ENCODE measurements at places on chromosomes 2 and 18.
A peak's percentile ranks its signal among the peaks of the same experiment; 100 is the strongest.

DNA sequence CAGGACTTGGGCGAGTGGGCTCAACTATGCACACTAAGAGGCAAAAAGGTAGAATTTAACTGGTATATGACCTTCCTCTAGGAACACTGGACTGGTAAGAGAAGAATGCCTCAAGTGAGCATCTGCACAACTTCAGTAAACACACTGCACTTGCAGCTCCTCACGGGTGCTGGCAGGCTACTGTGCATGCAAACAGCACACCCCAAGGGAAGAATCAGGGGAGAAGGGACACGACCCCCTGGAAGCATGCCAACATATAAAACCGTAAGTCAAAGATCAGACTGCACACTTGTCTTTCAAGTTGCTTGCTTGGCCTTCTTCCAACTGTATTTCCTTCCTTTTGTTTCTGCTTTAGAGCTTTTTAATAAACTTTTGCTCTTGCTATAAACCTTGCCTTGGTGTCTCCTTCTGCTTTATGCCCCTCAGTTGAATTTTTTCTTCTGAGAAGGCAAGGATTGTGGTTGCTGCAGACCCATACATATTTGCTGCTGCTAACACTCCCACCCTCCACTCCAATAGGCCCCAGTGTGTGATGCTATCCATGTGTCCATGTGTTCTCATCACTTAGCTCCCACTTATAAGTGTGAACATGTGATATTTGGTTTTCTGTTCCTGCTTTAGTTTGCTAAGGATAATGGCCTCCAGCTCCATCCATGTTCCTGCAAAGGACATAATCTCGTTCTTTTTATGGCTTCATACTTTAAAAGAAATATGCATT, 263.7 kb upstream of the SPOPL start:
- no peak for DNase-seq

DNA sequence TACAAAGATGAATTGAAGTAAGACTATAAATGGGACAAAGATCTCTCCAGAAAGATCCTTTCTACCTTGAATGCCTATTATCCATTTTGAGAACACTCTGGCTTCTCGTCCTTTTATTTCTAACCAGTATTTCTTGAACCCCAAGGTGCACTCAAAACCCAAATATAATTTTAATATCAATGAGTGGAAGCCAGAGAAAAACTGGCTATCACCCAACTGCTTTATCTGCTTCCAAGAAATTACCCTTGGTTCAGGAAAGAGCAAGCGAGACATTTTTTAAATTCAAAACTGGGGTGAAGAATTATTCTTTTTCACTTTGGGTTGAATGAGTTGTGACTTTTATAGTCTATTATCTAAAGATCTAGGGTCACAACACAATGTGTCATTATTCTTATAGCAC, 221.3 kb downstream of the PTH2R start:
- no peak for DNase-seq

- DNase-seq = peak; percentile 26
These were observed 37.5 kb upstream of the ZBTB7C start for GRCh38 chr18:48446582-48447225.

- DNase-seq = no peak
These were observed 36.5 kb upstream of the TNFRSF11A start for GRCh38 chr18:62288665-62289008.

GRCh38 chr2:109231996-109232705, 103.1 kb downstream of the SH3RF3 start:
- DNase-seq = no peak

DNA sequence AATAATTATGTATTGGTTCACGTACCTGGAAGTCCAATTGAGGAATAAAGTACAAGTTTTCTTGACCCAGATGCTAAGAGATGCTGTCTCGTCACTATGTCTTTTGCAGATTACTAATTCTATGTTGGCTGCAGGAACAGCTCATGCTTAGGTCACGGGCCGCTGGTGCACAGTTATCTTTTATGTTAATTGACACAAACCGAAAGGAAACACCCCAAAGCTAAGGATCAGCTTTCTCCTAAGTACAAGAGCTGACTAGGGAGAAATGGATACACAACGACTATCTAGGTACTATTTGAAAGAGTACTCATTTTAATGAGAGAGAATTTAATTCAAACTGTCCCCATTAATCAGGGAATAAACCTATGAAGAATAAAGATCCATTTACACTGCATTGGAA, 217.7 kb upstream of the SLC35G4 start:
- DNase-seq = no peak

DNA sequence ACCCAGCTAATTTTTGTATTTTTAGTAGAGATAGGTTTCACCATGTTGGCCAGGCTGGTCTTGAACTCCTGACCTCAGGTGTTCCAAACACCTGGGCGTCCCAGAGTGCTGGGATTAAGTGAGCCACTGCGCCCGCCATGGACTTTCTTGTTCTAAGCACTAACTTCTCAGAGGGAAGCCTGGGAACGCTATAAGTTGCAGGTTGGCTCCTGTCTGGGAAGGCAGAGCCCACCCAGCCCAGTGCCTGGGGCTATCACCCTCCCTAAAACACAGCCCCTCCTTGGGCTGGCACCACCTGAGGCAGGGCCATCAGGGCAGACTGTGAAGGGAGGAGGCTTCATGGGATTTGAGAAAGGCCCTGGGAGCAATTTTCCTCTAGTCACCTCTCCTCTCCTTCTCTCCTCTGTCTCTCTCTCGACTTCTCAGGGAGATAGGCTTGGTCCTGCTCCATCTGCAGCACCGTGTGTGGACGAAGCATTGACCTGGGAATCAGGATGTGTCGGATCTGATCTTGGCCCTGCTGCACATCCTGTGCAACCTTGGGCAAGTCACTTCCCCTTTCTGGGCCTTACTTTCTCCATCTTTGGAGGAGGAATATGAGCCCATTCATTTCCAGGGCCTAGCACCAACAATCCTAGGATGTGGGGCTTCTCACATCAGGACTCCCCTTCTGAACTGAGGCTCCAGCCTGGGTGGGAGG, 10.9 kb downstream of the PSD4 start:
- DNase-seq = no peak

GRCh38 chr2:234137400-234138014, 87.0 kb downstream of the SPP2 start:
- no peak for DNase-seq

DNA sequence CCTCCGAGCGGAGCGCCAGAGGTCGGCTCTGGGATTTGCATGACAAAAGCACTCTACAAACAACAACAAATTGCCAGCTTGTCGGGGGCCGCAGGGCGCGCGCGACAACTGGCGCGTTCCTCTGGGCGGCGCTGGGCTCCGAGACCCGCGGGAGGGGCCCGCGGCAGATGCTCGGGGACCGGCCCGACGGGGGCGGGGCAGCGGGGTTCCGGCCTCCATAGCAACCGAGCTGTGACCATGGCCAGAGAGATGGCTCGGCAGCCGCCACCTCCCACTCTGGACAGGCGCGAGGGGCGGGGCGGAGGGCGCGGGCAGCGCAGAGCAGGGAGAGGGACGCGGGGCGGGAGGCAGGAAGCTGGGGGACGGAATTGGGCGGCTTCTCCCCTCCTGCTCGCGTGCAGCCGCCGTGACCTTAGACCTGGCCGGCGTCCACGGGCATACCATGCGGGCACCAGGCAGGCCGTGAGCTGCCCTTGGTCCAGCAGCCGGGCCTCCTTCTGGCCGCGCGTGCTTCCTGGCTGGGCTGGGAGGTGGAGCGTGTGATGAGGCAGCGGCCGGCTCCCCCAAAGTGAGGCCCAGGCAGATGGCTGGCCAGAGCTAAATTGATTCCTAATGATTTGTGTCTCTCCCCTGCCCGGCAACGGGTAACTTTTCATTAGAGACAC, 171.5 kb downstream of the CELF4 start:
- peak; percentile 59 for DNase-seq

- DNase-seq = no peak
These were observed 18.5 kb downstream of the DHRS9 start for GRCh38 chr2:169087757-169088379.

DNA sequence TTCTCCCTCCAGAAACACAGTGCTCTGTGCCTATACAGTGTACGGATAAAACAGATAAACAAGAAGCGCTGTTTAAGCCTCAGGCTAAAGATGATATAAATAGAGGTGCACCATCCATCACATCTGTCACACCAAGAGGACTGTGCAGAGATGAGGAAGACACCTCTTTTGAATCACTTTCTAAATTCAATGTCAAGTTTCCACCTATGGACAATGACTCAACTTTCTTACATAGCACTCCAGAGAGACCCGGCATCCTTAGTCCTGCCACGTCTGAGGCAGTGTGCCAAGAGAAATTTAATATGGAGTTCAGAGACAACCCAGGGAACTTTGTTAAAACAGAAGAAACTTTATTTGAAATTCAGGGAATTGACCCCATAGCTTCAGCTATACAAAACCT, 70.7 kb downstream of the TANK start:
- DNase-seq = no peak

DNA sequence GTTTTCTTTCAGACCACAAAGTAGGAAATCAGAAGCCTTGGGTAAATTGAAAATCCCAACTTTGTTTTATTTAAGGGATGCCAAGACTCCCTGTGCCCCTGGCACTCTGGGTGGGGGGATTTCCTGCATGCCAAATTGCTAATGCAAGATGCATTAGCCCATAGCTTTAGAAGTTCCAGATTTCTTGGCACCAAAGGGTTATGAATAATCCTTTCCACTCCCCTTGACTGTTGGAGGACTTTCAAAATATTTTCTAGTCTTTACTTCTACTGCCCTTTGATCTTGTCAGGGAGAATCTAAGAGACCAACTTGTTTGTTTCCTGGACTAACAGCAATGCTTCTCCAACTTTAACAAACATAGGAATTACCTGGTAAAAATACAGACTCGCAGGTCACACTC, 81.8 kb upstream of the TGIF1 start:
- no peak for DNase-seq

DNA sequence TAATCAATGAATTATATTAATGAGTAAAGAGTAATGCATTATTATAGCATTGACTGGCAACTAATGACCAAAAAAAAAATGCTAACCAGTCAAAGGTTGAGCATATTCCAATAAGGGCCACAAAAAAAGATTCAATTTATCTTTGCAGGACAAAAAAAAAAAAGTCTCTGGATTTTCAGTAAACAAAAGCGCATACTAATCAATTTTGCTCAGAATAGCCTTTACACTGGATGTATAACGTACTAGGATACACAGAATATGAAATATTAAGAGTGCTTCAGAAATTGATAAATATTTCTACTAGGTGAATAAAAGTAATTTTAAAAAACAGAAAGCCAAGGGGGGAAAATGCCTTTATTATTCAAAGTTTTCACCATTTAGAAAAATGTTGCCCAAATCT, 74.4 kb downstream of the NBAS start:
- no peak for DNase-seq

DNA sequence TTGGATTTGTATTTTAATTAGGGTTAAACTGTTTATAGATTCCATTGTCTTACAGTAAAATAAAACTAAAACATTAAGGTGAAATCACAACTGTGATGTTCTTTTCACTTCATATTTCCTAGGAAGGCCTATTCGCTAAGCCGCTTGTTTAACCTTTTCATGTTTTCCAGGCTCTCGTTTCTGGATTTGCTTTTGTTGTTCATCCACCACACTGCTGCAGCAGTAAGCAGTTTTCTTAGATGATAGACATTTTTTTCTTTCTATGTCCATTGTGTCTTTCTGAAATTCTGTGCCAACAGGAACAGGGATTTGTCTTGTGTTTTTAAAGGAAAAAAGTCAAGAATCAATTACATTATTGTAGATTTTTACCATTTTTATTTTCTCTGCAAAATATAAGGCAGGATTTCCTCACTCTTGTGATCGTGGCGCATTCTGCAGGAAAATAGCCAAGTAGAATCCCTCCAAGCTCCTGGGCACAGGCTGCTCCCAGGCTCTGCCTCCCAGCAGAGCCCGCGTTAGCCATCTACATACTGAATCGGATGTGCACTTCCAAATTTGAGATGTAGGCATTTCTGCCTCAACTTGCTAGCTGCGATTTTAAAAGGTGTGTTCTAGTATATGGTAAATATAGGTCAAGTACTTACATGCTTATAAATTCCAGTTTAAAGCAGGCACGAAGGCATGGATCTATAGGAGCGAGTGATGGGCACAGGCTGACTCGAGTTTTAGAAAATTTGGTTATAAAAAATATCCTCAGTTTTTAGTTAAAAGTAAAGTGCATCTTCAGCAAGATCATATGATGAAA, 10.2 kb downstream of the TSHZ1 start:
- no peak for DNase-seq

DNA sequence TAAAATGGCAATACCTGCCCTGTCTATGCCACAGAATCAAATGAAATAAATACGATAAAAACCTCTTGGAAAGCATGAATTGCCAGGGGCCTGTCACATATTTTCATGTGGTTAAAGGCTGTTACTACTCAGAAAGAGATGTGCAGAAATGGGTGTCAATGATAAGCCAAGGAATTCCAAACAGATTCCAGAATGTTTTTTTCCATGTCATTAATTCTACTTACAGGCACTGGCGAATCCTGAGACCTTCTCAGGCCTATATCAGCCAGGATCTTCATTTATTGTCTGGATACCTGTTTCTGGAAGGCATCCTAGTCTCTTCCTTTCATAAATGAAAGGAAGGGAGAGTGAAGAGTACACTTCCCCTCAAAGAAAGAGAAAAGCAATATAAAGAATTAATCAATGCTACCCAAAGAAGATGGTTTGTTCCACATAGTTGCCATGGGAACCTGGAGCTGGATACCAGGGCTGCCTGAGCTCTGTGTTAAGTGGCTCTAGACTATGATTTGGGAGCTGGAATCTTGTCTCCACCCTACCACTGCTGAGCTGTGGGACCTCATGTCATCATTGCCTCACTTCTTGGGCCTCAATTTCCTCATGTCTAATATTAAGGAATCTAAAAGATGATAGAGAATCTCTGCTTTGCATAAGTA, 335.1 kb upstream of the SKOR2 start:
- no peak for DNase-seq

GRCh38 chr18:58947136-58947732, 82.6 kb downstream of the ZNF532 start:
- DNase-seq = no peak

GRCh38 chr18:35936951-35937350, 35.5 kb upstream of the RMP24 start:
- no peak for DNase-seq

- no peak for DNase-seq
These were observed 83.7 kb upstream of the ZNF516 start for GRCh38 chr18:76578571-76579300.

- no peak for DNase-seq
These were observed 18.1 kb downstream of the GTF2A1L start for GRCh38 chr2:48635786-48636185.

DNA sequence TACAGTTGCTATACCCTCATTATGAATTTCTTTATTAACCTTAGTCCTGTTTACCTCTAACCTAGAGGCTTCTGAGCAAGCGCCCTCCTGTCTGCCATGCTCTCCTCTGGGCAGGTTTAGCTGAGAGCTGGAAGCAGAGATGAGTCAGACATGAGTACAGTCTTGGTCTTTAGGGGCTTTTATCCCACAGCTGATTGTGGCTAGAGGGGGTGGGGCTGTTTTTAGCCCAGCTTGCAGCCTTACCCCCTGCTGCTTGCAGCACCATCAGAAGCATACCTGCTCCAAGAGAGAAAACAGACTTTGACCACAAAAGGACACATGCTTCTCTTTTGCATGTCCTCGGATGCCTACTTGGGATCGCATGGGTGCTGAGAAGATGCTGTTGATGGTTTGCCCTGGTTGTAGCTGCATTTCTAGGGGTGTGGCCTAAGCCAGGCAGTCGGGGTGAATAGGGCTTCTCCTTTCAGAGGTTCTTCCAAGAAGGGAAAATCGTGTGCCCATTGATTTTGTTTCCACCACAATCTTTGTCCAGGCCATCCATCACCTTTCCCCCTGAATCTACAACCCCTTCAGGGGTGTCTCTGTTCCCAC, 115.0 kb upstream of the LGALSL start:
- DNase-seq = no peak
